ENCODE measurements at places on chromosomes 2 and 18.

DNA sequence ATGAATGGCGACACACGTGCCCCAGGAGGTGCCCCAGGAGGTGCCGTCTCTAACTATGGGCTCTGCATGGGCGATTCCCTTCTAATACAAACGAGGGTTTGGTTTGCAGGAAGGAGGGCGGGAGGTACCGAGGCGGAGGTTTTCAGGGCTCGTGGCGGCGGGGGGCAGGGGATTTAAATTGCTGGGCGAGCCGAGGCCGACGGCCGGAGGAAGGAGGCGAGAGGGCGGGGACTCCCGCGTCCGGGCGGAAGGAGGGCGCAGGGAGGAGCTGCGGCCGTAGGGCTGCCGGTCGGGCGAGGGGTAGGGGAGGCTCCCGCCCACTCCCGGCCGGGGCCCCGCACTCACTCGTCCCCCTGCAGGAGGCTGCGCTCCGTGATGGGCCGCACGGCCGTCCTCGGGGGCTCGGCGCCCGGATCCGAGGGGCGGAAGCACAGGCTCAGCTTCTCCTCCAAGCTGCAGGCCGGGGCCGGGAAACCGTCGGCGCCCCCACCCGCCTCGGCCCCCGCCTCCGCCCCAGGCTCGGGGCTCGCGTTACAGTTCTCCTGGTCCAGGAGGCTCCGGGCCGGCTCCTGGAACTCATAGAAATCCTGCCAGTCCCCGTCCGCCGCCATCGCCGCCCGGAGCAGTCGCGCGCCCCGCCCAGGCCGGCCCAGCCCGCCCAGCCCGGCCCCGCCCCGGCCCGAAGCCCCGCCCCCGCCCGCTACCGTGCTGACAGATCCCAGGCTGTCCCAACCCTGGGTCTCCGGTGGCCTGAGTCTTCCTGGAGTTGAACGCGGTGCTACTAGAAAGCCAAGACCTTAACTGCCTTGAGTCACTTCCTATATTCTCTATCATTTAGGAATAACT, at the start of gene FEZ2:
TSS of gene FEZ2 (minus strand) at position 637 of the 846 bp plus-strand sequence. CDS start at position 611, 26 bp downstream.
- DNase-seq = peak; percentile 69

- DNase-seq = no peak
These were observed 89.7 kb upstream of the CXCR4 start for GRCh38 chr2:136207665-136208064.

GRCh38 chr2:24024018-24024417, 14.1 kb downstream of the MFSD2B start:
- DNase-seq = no peak

GRCh38 chr2:174623690-174624089, 26.1 kb upstream of the WIPF1 start:
- DNase-seq = no peak

- DNase-seq = no peak
These were observed 46.8 kb upstream of the ANKRD62 start for GRCh38 chr18:12046751-12047335.

DNA sequence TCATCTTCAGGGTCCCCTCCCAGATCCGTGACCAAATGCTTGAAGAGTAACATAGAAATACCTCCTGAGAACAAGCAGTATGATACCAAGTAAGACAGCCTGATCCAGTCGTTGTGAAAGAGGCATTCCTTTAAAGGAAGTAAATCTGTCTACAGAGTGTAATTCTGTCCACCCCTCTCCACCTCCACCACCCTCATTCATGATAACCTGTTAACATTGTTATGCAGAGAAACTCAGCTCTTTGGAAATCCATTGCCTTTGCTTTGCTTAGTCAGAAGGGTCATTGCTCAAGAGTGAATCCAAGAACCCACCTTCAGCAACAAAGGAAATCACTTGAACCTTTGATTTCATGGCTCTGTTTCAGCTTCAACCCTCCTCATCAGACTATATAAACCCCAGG, 155.6 kb downstream of the CYP26B1 start:
- no peak for DNase-seq

GRCh38 chr2:161090411-161090810, 69.8 kb upstream of the TANK start:
- DNase-seq = peak; percentile 18

GRCh38 chr2:95401480-95401879, 1.0 kb upstream of the FAHD2A start:
- no peak for DNase-seq
